ENCODE measurements at places on chromosomes 5 and 9.

DNA sequence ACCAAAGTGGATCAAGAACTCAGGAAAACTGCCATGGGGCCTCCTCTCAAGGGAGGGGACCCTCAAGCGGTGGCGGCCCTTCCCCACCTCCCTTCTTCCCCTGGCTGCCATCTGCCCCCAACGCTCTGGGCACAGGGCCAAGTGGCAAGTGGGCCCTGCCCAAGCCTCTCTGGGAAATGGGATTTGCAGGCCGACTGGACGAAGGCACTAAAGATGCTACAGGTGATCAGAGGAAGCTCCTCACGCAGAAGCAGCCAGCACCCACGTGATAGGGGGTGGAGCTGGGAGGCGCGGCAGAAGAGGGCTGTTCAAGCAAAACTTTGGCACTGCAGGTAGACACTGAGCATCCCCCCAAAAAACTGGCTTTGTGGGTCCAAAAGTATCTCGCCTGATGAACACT lies 52.7 kb upstream of the UBTD2 start:
- no peak for DNase-seq

- no peak for DNase-seq
Observed at GRCh38 chr9:123914517-123915196, 15.3 kb downstream of the DENND1A start.

DNA sequence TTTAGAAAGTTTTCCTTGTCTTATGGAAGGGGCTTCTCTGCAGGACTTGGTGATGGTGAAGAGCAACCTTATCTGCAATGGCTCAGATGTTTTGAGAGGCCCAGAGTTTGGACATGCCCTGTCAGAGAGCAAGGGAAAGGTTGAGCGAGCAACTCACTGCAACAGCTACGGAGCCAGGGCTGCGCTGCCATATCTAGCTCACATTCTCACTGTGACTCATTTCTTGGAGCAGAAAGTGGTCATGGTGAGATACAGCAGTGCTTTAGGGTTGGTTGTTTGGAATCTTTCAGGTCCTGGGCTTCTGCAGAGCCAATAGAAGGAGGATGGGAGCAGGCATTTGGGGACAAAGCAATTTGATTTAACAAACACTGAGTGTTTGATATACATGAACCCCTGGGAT lies 12.3 kb downstream of the GLRA1 start:
- no peak for DNase-seq

DNA sequence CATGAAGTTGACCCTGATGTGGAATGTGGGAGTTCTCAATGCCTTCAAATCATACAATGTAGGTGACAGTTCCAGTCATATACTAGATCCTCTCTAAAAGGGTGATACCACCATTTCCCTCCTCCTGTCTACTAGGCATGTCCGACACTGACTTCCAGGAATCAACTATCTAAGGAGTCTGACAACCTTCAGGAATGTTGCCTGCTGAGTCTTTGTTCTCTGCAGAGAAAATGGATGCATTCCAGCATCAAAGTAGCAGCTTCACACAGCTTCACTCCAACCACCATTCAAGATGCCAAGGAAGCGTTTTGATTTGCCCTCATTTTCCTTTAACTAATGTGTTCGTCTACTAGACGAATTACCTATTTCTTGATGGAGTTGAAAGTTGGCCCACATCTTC lies 530.2 kb downstream of the EBF1 start:
- no peak for DNase-seq

DNA sequence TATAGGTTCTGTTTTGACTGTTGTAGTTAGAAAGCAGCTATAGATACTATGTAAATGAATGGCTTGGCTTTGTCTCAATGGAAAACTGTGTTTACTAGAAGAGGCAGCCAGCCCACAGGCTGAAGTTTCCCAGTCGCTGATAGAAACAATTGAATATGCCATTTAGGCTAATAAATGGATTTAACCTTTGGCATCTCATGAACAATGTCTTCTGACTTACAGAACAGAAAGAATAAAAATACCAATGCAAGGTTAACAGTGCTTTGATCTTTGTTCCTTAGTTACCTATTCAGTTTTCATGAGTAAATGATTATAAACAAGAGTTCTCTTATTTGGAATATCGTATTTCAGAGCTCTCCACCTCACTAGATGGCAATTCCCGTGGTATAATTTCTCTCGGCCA lies 120.6 kb downstream of the PAM start:
- DNase-seq: no peak

- DNase-seq: no peak
Observed at GRCh38 chr9:128870128-128870940, 11.4 kb downstream of the KYAT1 start.

DNA sequence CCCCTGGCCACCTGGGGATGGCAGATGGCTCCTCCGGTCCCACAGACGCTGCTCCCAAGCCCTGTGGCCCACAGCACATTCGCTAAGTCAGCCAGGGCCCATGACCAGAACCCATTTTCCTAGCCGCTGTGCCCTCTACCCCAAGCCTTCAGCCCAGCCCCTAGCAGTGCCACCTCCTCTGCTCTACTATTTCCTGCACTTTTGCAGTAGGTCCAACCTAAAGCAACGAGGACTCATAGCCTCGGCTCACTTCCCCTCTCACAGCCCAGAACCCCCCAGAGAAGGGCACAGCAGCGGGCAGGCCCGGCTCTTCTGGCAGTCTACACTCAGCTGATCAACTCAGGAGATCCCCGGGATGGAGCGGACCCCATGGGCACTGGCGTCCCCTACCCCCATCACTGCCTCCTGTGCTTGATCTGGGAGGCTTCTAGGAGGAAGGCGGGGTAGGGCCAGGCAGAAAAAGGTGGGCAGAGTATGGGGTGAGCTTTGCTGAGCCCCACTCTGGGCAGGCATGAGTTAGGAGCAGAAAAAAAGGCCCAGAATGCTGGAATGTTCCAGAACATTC lies 111.2 kb downstream of the ZNF354C start:
- DNase-seq: no peak
